Posterior vena cava (tissue), 2 donors: ENCODE measurements at places on chromosomes 7 and 10. TPM values are rescaled to one million over a fixed set of nuclear protein-coding genes. Genes with fewer than 3 reads are reported as not detected.

The NUDCD3 gene
- 70.6 TPM for total RNA-seq

The GNAT3 gene
- not detected for total RNA-seq

The CCL24 gene
- total RNA-seq = not detected

The RSU1 gene
- total RNA-seq = 115 TPM

The C7orf33 gene
- not detected for total RNA-seq

The IFIT1B gene
- 0.14 TPM for total RNA-seq

The BZW2 gene
- total RNA-seq = 25.1 TPM

The MMS19 gene
- total RNA-seq = 29.5 TPM

The PMS2 gene
- 8.0 TPM for total RNA-seq

The SFTPA1 gene
- total RNA-seq = not detected

The VGF gene
- not detected for total RNA-seq

The AKR1C4 gene
- total RNA-seq = not detected

The AKR1D1 gene
- total RNA-seq = not detected
